Astrocyte of the hippocampus (primary cell): ENCODE measurements at places on chromosomes 11 and 22.

GRCh38 chr22:38981005-38981991 lies 849 bp upstream of the APOBEC3B start:
- no peak for DNase-seq

GRCh38 chr22:21949948-21950347 lies 2.7 kb downstream of the PPM1F start:
- no peak for DNase-seq

- peak; percentile 57 for DNase-seq
These were observed 608.1 kb upstream of the CADM1 start for GRCh38 chr11:116112087-116112935.

GRCh38 chr11:62157603-62158002 lies 32.4 kb upstream of the SCGB1D1 start:
- DNase-seq = no peak

DNA sequence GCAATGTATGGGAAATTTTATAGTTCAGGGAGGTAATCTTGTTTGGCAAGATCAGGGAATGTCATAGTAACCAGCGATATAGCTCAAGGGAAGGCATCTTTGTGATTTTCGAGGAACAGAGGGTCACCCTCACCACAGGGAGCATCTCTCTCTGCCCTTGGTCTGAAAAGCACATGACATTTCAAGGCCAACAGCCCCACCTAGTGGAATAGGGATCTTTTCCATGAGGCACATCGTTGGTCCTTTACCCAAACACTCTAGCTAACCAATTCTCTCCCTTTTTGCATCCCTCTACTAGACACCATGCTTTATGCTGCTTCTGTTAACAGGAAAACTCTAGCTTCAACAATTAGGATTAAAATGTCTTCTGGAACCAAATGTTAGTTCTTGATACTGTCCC lies 179.0 kb downstream of the GRM5 start:
- DNase-seq = no peak

- no peak for DNase-seq
These were observed 45.1 kb downstream of the THAP12 start for GRCh38 chr11:76335842-76336241.

DNA sequence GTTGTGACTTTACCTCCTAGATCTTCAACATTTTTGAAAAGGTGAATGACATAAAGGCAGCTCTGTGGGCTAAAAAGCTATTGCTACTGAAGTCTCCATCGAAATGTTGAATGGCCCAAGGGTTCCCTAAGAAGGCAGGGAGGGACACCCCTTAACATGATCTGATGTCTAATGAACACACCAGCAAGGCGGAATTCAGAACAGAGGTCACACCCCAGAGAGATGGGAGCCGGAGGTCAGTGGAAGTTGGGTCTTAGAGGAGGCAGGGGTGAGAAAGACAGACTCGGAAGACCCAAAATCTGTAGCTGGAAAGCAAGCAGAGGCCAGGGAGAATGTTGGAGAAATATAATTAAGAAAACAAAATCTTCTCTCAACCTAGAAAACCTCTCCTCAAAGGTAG lies 79.0 kb downstream of the TRIM29 start:
- no peak for DNase-seq

- no peak for DNase-seq
These were observed 51.4 kb upstream of the DDI1 start for GRCh38 chr11:103985041-103985440.

- no peak for DNase-seq
These were observed 18.4 kb downstream of the PSMD13 start for GRCh38 chr11:255176-255575.

DNA sequence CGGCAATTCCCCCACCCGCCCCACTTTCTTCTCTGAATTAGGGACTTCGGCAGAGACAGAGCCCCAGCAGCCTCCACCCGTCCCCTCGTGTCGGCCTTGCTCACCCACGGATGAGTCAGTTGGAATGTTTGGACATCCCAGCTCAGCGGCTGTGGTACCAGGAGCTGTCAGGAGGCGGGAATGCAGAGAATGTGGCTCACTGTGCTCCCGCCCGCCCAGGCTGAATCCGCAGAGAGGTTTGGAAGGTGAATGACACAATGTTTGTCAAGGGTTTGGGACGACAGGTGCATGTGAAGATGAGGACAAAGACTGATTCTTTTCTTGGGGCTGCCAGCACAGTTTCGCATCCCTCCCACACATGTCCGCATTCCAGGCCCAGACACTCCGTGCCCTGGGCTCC lies 39.6 kb downstream of the LIF start:
- DNase-seq = peak; percentile 97

- DNase-seq = no peak
These were observed 2.0 kb upstream of the ZNF195 start for GRCh38 chr11:3380706-3381545.
